HuH-7 (cell line): ENCODE measurements at places on chromosomes 16 and 17.

DNA sequence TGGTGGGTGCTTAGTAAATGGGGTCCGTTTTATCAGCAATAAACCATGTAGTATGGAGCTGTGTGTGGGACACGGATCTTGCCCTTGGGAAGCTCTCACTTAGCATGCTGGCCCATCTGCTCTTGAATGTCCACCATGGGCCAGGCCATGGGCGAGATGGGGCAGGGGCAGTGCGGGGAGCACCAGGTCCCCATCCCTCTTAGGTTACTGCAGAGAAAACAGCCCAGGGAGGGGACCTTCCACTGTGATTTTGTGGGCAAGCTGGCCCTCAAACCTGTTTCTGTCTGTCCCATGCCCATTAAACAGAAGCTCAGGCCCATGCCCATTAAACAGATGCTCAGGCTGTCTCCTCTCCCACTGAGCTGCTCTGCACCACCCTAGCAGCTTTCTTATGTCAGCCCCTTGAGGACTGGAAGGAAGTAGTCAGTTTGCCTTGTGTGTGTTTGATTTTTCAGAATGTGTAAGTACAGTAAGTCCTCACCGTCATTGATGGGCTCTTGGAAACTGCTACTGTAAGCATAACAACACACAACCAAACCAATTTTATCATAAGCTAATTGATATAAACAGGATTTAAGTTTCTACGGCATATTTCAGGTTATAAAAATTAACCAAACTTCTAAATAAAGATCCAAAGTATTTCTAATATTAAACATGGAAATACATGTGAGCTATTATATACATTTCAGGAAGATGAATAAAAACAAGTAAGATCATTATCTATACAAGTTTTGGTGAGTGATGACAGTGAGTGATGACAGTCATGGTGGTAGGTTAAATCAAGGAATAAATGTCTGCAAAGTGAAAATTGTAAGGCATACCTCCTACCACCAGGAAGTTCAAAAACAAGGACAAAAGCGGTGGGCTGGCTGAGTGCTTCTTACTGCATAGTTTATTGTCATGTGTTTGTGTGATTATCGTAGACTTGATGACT lies 11.5 kb downstream of the MPRIP start:
- no peak for DNase-seq

DNA sequence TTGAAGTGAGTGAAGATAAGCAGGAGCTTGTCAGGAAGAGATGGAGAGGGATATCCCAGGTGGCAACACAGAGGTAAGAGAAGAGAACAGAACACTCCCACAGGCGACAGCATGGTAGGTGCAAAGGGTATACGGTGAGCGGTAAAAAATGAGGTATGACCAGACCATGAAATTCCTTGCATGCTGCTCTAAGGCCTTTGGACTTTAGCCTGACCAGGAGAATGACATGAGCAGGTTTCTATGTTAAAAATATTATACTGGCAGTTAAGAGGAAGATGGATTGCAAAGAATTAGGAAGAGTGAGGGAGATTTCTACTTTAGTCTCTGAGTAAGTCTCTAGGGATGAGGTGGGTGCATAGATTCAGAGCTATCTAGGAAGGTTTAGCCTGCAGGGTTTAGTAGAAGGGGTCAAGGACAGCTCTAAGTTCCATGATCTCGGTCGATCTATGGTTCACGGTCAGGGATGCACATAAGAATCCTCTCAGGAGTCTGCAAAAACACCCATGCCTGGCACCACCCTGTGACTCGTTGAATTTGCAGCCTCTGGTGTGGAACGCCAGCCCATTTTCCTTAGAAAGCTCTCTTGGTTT lies 65.7 kb downstream of the HLF start:
- no peak for DNase-seq

DNA sequence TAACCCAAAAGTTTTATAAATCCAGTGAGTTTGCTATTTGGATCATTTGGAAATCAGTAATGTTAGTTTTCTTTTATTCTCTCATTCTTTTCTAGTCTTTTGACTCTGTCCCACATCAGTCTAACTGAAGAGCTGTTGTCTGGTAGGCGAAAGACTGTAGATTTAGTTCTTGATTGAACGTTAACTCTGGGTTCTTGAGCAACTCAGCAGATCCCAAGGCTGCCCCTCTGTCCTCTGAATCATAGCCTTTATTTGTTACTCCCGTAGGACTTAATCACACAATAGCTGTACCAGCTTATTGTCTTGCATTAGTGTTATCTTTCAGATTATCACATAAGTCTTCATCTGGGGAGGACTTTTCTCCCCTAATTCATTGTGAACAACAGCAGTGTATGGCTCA lies 119.3 kb upstream of the TOM1L1 start:
- no peak for DNase-seq

DNA sequence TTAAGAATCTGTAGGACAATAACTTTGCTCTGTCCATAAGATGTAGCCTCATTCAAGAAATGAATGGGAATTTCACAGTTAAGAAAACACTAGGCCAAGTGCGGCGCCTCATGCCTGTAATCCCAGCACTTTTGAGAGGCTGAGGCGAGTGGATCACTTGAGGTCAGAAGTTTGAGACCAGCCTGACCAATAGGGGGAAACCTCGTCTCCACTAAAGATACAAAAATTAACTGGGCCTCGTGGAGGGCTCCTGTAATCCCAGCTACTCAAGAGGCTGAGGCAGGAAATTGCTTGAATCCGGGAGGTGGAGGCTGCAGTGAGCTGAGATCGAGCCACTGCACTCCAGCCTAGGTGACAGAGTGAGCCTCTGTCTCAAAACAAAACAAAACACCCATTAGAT lies 19.9 kb upstream of the RSL1D1 start:
- DNase-seq = no peak

DNA sequence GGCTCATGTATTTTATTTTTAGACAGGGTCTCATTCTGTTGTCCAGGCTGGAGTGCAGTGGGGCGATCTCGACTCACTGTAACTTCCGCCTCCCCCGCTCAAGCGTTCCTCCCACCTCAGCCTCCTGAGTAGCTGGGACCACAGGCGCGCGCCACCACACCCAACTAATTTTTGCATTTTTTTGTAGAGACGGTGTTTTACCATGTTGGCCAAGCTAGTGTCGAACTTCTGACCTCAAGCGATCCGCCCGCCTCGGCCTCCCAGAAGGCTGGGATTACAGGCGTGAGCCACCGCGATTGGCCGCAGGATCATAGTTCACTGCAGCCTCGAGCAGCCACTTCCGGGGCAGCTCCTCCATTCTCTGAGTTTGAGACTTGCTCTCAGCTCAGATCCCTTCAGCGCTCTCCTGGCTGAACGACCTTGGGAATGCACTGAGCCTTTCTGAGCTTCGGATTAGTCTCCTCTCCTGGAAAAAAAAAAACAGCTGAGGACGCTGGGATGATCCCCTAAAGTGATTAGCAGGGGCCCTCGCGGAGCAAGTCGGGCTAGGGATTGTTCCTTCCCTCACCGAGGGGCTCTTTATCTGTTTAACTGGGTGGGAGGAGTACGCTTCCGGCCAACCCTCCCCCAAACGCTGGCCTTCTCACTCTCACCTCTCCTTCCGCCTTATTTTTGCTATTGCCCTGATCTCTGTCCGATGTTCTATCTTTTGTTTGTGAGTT lies 1.1 kb upstream of the PKMYT1 start:
- DNase-seq = peak; percentile 59

- no peak for DNase-seq
These were observed 130.8 kb downstream of the GAS7 start for GRCh38 chr17:10067446-10068143.
